ENCODE measurements at places on chromosomes 6 and 20. TPM values are rescaled to one million over a fixed set of nuclear protein-coding genes. Genes with fewer than 3 reads are reported as not detected.

MTHFD1L gene
- 48.0 TPM for total RNA-seq

RALGAPA2 gene
- total RNA-seq = 6.6 TPM

PSORS1C1 gene
- total RNA-seq = 0.15 TPM

LTB gene
- total RNA-seq = not detected

GDAP1L1 gene
- not detected for total RNA-seq

IFNGR1 gene
- total RNA-seq = 27.6 TPM

SALL4 gene
- total RNA-seq = 1.5 TPM

SOX18 gene
- total RNA-seq = 0.17 TPM

COL20A1 gene
- not detected for total RNA-seq

RIN2 gene
- 18.2 TPM for total RNA-seq

THBS2 gene
- 43.2 TPM for total RNA-seq

COL9A1 gene
- total RNA-seq = not detected

ZSCAN9 gene
- 8.1 TPM for total RNA-seq

KIF6 gene
- total RNA-seq = 0.17 TPM

TPD52L2 gene
- 124 TPM for total RNA-seq

LRFN2 gene
- not detected for total RNA-seq

PROCR gene
- 32.9 TPM for total RNA-seq

ANGPT4 gene
- total RNA-seq = under 0.01 TPM

GTSF1L gene
- total RNA-seq = not detected

DEFB125 gene
- not detected for total RNA-seq

FOXO3 gene
- total RNA-seq = 33.7 TPM

DDX43 gene
- total RNA-seq = 0.84 TPM

All from bronchus fibroblast of lung (primary cell).